ENCODE measurements at places on chromosomes 4 and X.

GRCh38 chrX:75155447-75155826, 646 bp downstream of the ABCB7 start:
- peak; percentile 6 for DNase-seq

- DNase-seq = no peak
These were observed 43.9 kb downstream of the MBNL3 start for GRCh38 chrX:132444936-132445335.

GRCh38 chrX:150582338-150582948, 14.0 kb downstream of the MTM1 start:
- no peak for DNase-seq

- no peak for DNase-seq
These were observed 58.5 kb upstream of the AP1S2 start for GRCh38 chrX:15913146-15913545.

DNA sequence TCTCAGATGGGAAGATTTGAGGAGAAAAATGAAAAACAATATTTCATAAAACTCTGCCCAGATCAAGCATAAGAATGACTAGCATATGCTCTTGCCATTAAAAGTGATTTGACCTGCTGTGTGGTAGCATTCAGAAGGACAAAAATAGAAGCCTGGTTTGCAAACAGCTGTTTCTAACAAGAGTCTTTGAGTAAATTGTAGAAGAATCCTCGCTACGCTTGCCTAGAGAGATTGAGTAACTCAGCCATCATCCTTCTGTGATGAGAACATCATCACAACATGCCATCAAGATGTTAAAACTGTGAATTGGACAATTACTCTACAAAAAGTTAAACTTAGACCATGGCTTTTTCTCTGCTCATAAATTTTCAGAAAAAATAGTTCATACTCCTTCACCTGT, 168.9 kb upstream of the PUDP start:
- DNase-seq = peak; percentile 35

GRCh38 chr4:173371292-173372192, 788 bp downstream of the SAP30 start:
- peak; percentile 80 for DNase-seq

DNA sequence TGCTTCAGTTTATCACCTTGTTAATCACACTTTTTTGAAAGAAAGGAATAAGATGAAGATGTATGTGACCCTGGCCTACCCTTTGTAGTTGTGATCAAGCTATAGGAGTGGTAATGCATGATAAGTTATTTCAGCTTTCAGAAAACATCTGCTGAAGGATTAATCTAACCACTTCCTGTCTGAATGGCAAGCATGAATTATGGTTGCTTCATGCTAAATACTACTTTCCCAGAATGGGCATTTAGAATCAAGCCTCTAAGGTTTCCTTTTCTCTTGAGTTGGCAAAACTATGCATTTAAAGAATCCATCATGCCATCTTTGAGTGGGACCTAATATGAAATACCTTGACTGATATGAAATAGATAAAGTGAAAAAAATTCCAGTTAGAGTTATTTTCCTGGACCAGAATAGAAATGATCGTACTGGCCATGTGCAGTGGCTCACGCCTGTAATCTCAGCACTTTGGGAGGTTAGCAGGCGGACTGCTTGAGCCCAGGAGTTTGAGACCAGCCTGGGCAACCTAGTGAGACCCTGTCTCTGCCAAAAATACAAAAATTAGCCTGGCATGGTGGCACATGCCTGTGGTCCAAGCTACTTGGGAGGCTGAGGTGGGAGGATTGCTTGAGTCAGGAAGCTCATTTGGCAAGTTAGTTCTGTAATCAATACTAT, 59.1 kb downstream of the ANXA3 start:
- DNase-seq = peak; percentile 60

DNA sequence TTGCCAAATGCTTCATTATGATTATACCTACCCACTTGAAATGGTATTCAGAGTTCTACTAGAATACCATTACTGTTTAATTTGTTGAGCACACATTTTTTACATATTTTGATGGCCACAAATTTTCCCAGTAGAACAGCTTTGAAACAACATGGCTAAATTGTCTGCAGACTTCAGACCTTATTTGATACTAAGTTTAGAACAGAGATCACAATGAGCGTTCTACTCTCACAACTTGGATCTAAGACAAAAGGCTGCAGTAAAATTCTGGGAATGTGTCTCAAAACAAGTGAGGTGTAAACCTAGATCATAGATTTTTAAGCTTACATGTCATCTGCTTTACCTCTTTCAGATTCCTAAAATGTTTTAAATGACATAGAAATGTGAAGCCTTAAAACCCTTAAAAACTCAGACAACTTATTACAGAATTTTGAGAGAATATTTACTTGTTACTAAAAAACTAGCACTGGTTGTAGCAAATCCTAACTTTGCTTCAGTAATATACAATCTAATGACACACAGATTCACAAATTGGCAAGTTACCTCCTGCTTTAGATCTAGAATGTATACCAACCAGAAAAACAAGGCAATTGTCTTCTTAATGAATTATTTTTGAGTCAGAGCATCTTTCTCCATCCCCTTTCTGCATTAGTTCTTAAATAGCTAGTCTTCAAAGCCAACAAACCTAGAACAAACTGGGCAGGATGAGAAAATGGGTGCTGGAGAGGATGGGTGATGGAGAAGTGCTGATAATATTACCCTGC, 243.3 kb downstream of the SLC7A11 start:
- peak; percentile 43 for DNase-seq

DNA sequence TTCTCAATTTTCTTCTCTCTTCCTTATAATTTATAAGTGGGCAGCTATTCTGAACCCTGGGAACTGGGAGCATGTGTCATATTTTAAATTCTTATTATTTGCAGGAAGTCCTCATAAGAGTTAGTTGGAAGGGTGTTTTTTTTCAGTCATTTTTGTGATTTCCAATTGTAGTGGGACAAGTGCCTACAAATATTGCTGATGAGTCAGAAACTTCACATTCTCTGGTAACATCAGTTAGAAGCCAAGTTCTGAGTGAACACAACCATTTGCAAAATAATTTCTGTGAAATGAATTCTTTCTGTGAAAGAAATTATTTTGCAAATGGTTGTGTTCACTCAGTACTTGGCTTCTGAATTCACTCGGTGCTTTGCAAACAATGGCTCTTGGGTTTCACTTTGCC, 20.8 kb upstream of the NWD2 start:
- DNase-seq = no peak

- DNase-seq = no peak
These were observed 649.3 kb downstream of the IQCM start for GRCh38 chr4:149166365-149166764.

DNA sequence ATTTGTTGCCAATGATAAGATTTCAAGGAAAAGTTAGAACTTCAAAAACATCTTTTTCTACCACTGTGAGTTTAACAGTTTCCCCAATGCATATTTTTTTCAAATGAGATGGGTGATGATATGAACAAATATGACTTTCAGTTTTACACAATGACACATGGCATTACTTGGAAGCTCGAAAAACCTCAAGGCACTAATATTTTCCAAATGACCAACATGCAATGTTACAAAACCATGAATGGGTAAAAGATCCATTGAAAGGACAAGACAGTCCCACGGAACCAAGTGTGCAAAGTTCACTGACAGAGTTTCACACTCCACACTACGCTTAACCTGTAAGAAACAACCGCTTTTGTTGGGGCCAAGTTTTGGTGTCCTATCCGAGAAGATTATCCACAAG, 84.5 kb downstream of the CD99L2 start:
- peak; percentile 20 for DNase-seq

DNA sequence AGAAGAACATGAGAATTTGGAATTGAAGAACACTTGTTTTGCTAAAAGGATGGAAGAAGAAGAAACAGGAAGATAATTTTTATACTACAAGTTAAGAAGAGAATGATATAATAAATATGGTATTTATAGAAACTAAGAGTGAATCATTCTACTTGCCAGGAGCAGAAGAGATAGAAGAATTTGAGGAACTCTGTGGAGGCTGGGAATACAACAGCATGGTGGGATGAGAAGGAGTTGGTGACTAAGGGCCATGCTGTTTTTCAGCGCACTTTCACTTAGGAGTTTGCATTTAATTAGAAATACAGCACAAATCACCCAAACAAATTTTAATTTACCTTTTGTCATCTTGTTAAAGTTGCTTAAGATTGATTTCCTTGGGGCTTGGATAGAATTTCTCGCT, 20.5 kb downstream of the HADH start:
- peak; percentile 88 for DNase-seq

DNA sequence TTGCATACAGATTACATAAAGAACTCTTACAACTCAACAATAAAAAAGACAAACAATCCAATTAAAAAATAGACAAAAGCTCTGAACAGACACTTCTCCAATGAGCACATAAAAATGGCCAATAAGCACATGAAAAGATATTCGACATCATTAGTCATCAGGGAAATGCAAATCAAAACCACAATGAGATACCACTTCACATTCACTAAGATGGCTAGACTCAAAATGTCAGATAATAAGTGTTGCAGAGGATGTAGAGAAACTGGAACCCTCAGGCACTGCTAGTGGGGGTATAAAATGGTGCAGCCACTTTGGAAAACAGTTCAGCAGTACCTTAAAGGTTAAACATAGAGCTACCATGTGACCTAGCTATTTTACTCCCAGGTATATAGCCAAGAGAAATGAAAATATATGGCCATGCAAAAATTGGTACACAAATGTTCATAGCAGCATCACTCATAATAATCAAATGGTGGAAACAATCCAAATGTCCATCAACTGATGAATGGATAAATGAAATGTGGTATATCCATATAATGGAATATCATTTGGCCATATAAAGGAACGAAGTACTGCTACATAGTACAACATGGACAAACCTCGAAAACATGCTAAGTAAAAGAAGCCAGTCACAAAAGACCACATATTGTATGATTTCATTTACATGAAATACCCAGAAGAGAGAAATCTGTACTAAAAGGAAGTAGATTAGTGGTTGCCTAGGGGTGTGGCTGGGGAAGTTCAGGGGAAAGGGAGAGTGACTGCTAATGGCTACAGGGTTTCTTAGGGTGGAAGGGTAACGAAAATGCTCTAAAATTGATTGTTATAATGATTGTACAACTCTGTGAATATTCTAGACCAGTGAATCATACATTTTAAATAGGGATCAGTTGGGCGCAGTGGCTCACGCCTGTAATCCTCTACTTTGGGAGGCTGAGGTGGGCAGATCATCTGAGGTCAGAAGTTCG, 29.4 kb downstream of the SASH3 start:
- DNase-seq = peak; percentile 15

DNA sequence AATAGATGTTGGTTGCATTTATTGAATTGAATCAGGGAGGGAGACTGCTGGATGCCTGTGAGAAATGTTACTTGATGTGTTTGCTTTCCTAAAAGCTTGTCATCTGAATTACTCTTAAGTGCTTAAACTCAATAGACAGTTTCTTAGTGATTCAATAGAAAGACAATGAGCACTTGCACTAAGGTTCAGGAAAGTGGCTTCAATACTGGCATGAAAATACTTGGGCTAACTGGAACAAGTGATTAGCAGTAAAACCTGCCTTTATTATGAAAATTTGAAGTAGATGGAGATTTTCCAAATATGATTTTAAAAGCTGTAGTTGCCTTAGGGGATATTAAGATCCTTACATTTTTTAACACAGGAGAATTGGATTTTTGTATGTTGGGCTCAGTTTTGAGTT, 123.3 kb downstream of the RNF150 start:
- no peak for DNase-seq

DNA sequence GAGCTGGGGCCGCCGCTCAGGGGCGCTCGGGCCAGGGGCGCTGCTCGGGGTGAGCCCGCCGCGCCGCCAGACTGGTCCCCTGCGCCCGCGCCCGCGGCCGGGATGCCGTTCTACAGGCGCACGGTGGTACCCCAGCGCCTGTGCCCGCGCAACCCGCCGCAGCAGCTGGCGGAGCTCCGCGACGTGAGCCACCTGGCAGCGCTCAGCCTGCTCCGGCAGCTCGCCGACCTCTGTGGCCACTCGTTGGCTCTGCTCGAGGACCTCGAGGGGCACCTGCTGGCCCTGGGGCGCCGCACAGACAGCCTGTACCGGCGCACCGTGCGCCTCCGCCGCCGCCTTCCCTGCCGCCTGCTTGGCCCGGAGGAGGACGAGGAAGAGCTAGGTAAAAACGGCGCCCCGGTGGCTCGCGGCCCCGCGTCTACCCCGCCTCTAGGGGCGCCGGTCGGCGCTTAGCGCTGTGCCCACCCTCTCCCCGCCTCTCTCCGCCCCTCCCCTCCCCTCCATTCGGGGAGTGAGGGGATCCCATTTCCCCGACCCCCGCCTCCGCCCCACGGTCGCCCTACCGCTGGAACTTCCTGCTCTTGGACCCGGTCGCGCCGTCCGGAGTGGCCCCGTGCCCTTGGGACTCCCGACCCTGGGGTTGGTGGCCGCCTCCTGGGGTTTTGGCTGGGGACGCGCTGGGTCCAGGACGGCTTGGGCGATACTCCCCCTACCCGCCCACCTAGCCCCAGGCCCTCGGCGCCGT, 513 bp downstream of the NHSL2 start:
- DNase-seq = peak; percentile 13

DNA sequence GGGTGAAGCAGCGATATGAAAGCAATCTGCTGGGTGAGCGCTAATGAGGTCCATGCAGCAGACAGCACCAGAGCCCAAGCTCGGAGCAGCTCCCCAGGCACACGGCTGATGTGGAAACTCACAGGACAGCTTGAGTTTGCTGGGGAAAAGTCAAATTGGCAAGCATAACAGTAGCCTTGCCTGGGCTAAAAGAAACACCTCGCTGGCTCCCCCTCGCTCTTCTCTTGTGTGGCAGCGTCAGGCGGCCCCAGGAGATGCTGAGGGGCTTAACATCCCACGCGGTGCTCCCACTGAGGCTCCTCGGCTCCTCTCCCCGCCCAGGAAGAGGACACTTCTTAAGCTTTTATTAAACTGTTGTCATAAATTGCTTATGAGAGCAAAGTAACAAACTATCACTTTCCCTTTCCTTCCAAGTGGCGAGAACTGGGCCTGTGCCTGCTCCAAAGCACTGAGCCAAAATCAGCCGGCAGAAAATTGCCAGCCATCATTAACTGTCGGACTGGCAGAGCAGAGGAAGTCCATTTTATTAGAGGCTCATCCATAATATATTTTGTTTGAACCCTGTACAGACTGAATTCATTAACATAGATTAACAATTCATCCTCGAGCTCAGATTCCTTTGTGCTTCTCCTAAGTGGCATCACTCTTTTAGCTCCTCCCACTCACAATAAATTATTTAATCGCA, 111.4 kb downstream of the TSPAN5 start:
- DNase-seq = peak; percentile 51

DNA sequence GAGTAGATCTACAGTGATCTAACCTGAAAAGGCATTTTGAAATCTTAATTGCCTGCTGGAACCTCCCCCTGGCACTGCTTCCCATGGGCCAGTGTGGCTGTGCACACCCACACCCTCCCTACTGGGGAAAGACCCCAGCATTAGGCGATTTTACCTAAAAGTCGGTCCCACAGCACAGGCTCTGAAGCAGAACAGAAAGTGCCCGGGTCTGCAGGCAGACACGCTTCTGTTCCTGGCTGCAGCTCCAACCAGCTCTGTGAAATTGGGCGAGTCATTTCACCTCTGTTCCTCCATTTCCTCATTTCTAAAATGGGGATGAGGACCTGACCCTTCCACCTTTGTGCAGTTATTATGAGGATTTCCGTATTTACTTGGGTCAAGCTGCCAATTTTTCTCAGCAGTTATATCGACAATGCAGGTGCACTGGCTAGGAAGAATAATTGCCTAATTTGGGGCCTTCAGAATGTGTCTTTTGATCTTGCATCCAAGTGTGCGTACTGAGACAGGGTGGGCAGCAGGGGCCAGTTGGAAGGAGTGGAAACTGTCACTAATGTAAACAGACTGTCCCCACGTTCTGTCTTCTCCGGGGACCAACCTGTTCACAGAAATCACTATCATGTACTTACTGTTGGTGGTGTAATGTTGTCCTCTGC, 7.1 kb downstream of the KLF3 start:
- no peak for DNase-seq

GRCh38 chr4:1985294-1985693, 23.5 kb downstream of the NELFA start:
- DNase-seq = no peak

Measured in EL (cell line).